ENCODE measurements at places on chromosomes 3 and 15. TPM values are rescaled to one million over a fixed set of nuclear protein-coding genes. Genes with fewer than 3 reads are reported as not detected.

The EPHB1 gene
- polyA plus RNA-seq = 21.9 TPM

DNA sequence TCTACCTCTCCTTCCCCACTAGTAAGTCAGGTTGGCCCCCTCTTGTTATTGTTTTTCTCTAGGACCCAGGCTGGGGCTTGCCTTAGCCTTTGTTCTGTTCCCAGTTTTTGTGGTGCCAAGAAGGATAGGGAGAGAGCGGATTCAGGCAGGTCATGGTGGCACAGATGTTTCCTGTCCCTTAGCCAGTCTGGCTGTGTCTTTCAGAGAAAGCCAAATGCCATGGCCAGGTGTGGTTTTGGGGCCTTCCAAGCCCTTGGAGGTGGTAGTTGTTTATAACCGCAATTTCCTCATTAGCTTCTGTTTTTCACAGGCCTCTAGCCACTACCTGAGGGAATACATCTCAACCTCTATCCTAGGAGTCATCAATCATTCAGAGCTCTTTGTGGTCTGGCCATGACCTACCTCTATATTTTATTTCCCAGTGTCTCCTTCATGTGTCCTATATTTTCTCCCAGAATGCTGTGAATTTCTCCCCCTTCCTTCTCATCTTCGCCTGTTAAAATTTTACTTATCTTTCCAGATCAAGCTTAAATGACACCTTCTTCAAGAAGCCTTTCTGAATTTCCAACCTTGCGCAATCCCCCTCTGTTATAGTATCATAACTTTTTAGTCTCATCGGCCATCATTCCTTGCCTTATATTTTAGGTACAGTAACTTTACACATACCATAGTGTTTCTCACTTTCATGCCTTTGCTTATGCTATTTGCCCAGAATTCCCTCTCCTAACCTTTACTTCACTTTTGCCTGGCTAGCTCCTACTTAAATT lies 38.2 kb downstream of the TIMP4 start:
- no peak for DNase-seq

- DNase-seq = no peak
Observed at GRCh38 chr3:126880901-126881300, 102.0 kb upstream of the PLXNA1 start.

DNA sequence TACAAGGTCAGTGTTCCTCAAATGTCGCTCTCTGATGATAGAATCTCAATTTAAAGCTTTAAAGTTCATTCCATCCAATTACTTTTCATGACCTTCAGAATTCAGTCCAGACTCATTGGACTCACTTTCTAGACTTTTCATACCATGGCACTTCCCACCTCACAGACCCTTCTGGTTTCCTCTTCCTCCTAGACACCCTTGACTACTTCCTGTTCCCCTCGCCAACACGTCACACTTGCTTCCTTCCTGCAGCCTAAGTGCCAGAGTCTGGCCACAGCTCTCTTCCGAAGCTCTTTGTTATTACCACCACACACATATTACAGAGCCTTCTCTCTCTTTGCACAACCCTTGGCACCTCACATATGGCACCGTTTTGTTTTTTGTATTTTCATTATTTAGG lies 59.1 kb upstream of the UMPS start:
- no peak for DNase-seq

DNA sequence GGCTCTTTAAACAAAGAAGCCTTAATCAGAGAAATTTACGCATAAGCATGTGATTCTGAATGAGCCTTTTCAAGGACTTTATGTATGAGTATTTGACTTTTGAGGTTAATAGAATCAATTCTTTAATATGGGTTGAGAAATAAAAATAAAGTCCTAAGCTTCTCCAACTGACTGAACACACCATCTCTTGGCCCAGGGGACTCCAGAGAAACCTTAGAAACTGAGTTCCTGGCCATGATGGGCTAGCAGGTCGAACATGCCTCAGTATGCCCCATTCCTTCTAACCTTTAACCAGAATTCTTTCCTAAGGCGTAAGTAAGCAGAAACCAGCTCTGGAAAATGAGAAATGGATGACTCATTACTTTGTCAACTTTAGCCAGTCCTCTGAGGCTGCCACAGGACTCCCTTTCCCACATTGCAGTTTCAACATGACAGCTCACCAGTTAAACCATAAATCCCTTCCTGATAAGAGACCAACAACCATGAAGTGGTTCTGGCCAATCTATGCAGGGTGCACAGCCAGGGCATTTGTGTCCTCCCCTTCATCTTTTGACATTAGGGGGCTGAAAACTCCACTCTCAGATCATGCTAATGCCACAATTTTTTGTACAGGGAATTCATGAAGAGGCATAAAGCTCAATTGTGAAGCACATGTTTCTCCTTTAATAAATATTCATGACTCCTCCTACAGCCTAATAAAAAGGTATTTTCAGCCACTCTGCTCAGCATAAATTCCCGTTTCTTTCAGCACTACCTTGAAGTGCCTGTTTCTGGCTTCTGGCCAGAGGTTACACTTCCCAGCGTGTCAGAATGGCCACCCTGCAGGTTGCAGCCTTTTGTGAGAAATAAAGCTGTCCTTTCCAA lies 33.3 kb downstream of the TM4SF18 start:
- DNase-seq = no peak

DNA sequence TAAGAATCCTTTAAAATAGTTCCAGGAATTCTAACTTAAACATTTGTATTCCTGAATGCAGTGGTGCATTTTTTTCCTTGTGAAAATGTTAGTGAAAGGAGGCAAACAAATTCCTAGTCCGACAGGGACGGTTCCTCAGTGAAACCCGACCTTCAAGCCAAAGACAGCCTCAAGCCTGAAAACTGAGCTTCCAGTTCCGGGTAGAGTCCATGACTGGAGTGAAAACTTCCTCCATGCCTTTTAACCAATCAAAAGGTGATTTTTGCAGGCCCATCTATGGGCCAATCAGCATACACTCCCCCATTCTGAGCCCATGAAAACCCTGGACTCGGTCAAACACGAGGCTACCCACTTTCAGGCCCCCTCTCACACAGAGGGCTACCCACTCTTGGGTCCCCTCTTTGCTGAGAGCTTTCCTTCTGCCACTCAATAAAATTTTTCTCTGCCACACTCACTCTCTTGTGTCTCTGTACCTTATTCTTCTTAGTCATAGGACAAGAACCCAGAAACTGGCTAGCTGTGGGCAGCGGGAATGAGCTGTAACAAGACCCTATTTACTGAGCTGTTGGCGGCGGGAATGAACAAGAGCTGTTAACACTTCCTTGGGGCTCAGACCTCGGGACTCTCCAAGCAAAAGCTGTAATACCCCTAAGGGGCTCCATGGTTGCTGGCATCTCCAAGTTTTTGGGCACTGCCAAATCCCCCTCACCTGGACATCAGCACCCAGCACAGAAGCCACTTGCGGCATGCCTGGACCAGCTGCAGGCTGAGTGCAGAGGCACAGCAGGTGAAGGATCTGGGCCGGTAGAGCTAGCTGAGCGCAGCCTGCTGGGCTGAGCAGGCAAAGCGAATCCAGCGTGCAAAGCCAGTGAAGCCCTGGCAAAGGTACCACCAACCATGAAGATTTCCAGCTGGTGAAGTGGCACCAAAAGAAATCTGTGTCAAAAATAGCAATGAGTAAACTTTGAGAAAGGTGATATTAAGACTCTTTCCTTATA lies 598.8 kb downstream of the MCTP2 start:
- DNase-seq = no peak

GRCh38 chr15:70196372-70197316 lies 98.9 kb upstream of the TLE3 start:
- peak; percentile 65 for DNase-seq

The UPK1B gene
- not detected for polyA plus RNA-seq

GRCh38 chr15:63971904-63972303 lies 74.4 kb downstream of the DAPK2 start:
- DNase-seq = no peak

The ANKRD63 gene
- not detected for polyA plus RNA-seq

GRCh38 chr3:82165266-82165665 lies 403.8 kb upstream of the GBE1 start:
- no peak for DNase-seq

The TOMM70 gene
- 71.8 TPM for polyA plus RNA-seq

- peak; percentile 89 for DNase-seq
Observed at GRCh38 chr3:52685285-52685708, 416 bp downstream of the PBRM1 start.
